ENCODE measurements at places on chromosomes 6 and 20.

DNA sequence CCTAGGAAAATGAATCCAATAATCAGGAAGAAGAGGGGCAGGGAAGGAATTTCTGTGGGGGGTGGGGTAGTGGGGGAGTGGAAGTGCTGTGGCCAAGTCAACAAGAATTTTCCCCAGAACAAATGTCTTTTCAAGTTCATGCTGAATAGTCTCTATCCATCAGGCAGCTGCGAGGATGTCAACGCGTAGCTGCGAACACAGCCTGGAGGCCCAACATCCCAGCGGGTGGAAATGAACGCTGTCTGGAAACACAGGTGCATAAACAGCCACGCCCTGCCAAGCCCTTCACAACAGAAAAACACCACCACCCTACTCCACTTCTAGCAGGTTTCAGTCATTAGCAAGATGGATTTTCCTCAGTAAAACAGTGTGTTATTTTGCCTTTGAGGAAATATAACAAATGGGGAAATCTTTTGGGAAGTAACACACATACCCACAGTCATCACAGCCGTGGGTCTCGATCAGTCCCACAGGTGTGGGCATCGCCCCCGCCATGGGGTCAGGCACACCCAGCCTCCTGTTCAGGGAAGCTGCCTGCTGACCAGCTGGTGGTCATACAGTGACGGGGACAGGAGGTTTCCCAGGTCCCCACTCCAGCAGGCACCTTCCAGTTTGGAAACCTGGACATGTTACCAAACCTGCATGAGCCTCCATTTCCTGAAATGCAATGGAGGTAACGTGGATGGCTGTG is 112.1 kb upstream of the THBS2 start:
- no peak for DNase-seq

GRCh38 chr6:44058617-44059358 is 68.5 kb downstream of the MRPL14 start:
- no peak for DNase-seq

- no peak for DNase-seq
Measured at GRCh38 chr6:3315841-3316240, 57.1 kb downstream of the PSMG4 start.

- no peak for DNase-seq
Measured at GRCh38 chr6:137910424-137910834, 43.4 kb downstream of the TNFAIP3 start.
